Esophagus squamous epithelium (tissue), 5 donors: ENCODE measurements at places on chromosomes 11 and 22.

DNA sequence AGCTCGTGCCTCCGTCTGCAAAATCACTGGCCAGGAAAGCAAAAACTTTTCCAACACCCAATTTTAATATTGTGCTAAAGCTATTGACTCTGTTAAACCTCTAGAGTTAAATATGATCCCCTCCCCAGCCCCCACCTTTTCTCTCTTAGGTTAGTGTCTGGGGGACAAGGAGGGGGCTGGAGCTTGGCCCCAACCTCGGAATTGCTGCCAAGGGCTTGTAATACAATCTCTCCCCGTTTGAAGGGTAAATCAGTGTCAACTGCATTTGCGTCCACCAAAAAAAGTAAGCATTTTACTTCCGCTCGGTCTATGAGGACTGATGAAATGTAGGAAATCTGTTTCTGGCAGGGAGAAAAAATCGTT is at the start of gene GAS2:
TSS of gene GAS2 (plus strand) at position 287 of the 363 bp plus-strand sequence. CDS start 8,259 bp downstream, outside the sequence.
- no peak for DNase-seq
- no peaks in the 10 kb centered on the region for H3K4me1 ChIP-seq
- no peak within 1 kb of the TSS for H3K27ac ChIP-seq
- peaks cover 4% of the 10 kb centered on the region for H3K27me3 ChIP-seq
- H3K4me3 ChIP-seq: peak within 1 kb of the TSS; percentile 63

DNA sequence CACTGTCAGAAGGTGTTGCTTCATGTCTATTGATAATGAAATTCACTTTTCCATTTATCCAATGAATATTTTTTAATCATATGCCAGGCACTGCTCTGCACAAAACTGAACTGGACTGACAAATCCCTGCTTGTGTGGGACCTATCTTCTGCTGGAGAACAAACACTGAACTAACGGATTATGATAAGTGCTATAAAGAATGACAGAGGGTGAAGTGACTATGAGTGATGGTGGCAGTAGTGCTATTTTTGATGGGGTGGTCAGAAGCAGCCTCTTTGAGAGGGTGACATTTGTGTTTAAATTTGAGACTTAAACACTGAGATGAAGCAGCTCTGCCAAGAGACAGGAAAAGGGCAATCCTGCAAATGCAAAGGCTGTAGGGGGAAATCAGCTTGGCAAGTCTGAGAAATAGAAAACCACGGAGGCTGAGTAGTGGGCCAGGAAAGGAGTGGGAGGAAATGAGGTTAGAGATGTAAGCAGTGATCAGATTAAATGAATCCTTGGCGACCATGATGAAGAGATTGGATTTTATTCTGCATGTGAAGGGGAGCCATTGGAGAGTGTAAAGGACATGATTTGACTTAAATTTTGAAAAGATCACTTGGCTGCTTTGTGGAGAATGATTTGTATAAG is 6.0 kb downstream of the TBCEL start:
- H3K4me3 ChIP-seq: no peak overlapping the region
- no peak overlapping the region for H3K27ac ChIP-seq
- H3K4me1 ChIP-seq: peaks cover 2% of the 10 kb centered on the region

GRCh38 chr11:130391711-130392110 is 36.7 kb downstream of the ADAMTS8 start:
- H3K27ac ChIP-seq: peak overlapping the region; percentile 56
- peaks cover 24% of the 10 kb centered on the region for H3K4me1 ChIP-seq
- no peaks in the 10 kb centered on the region for H3K36me3 ChIP-seq
- no peak for DNase-seq
- H3K27me3 ChIP-seq: no peaks in the 10 kb centered on the region

DNA sequence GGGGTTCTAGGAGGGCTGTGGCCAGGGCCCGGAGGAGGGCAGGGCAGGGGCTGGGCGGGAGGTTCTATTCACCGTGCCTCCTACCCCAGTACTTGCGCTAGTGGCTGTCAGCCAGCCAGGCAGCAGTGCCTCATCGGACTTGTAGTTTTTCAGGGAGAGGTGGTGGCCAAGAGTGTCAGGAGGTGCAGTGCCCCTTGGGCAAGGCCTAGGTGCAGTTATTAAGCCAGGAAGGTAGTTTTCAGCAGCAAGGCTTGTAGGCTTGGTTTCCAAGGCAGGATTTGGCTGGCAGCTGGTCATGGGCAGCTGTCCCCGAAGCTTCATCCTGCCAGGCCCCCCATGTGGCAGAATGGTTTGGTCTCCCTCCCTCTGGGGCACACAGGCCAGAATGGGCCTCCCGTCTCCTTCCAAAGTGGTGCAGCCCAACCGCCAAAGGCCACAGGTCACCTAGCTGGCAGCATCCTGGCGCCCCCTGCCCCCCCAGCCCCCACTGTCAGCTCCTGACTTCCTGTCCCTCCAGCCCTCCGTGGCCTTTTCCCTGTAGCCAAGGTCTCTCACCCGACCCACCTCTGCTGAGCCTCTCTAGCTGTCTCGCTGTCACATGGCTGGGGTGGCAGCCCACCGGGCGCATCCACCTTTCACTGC is 8.5 kb downstream of the CCDC88B start:
- no peaks in the 10 kb centered on the region for H3K27me3 ChIP-seq
- DNase-seq: no peak
- H3K36me3 ChIP-seq: no peaks in the 10 kb centered on the region
- H3K4me1 ChIP-seq: peaks cover 21% of the 10 kb centered on the region
- H3K4me3 ChIP-seq: no peak overlapping the region
- peak overlapping the region; percentile 74 for H3K27ac ChIP-seq

GRCh38 chr11:134564472-134565200 is 152.6 kb upstream of the B3GAT1 start:
- no peaks in the 10 kb centered on the region for H3K36me3 ChIP-seq
- H3K4me1 ChIP-seq: no peaks in the 10 kb centered on the region
- H3K27ac ChIP-seq: no peak overlapping the region
- no peak overlapping the region for H3K4me3 ChIP-seq

DNA sequence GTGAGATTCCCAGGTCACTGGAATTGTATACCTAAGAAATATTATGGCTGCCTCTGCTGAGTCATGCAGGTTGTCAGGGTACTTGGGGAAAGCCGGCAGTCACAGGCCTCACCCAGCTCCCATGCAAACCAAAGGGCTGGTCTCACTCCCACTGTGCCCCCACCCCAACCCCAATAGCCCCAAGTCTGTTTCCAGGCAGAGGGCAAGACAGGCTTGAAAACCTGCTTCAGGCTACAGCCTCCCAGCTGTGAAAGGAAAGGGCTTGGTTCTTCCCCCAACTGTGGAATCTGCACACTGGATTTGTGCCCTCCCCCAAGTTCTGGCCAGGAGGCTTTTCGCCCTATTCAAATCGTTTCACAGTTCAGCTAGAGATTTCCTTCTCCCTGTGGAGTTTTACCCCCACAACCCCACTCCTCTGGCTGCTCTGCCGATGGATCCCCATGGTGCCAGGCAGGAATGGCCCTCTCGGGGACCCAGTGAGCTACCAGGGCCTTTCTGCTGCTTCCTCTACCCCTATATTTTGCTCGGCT is 37.0 kb upstream of the ABTB2 start:
- H3K27ac ChIP-seq: no peak overlapping the region
- no peak for DNase-seq
- no peak overlapping the region for H3K4me3 ChIP-seq
- H3K36me3 ChIP-seq: no peaks in the 10 kb centered on the region
- peaks cover 4% of the 10 kb centered on the region for H3K4me1 ChIP-seq
- peaks cover 2% of the 10 kb centered on the region for H3K27me3 ChIP-seq

GRCh38 chr11:61735391-61735790 is 17.0 kb upstream of the MYRF start:
- H3K4me1 ChIP-seq: peaks cover 40% of the 10 kb centered on the region
- peaks cover 64% of the 10 kb centered on the region for H3K36me3 ChIP-seq
- H3K27me3 ChIP-seq: no peaks in the 10 kb centered on the region
- DNase-seq: no peak

DNA sequence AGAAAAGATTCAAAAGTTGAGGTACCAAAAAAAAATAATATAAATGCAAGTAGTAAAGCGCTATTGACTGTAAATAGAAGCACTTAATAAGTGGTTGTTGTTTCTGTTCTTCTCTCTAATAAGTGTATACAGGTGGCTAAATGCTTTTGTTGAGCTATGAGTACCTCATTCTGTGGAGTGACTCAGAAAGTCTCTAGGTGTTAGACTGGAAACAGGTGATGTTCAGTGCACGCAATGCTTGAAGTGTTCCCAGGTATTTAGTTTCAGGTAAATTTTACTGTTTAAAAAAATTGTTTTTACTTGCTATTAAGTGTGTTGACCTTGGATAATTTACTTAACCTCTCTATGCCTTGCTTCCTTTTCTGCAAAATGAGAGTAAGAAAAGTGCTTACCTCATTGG is 24.2 kb downstream of the POU2AF3 start:
- H3K4me3 ChIP-seq: no peak overlapping the region
- H3K27ac ChIP-seq: no peak overlapping the region
- H3K36me3 ChIP-seq: no peaks in the 10 kb centered on the region

DNA sequence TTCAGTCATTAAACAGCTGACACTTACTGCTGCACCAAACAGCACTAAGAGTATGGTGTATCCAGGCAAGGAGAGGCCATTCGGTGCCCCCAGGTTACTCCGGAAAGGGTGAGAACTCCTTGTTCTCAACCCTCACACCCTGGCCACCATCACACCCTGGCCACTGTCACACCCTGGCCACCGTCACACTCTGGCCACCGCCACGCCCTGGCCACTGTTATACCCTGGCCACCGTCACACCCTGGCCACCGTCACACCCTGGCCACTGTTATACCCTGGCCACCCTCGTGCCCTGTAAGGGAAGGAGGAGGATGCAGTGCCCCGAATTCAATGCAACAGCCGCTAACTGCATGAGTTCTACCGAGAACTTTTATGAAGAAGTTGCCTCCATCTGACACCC is 644.4 kb downstream of the TBC1D22A start:
- no peaks in the 10 kb centered on the region for H3K36me3 ChIP-seq
- H3K4me1 ChIP-seq: no peaks in the 10 kb centered on the region
- H3K4me3 ChIP-seq: no peak overlapping the region
- no peak for DNase-seq

DNA sequence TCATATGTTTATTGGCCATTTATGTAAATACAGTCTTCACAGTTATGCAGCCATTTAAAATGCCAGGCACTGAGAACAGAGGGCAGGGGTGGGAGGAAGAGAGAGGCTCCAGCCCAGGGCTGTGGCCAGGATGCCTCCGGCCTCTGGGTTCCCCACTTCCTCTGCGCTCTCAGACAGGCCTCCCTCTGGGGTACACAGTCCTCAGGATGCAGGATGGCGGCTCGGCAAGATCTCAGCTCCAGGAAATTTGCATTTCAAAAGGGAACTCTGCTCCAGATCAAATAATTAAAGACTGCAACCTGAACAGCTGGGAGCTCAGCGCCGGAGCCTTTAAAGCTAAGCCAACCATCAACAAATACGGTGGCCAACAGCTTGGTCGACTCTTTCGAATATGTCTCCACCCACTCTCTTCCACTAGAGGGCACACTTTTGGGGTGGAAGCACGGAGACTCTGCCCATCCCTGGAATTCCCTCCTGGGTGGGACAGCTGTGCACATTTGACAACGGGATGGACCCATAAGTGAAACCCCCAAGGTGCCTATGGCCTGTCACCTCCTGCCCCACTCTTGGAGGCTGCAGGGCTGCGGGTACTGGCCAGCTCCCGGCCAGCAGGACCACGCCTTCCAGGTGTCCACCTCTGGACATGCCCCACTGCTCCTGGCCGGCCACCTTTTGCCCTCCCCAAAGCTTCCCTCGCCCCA is 1044.7 kb downstream of the BRD1 start:
- no peak for DNase-seq
- no peaks in the 10 kb centered on the region for H3K27me3 ChIP-seq
- H3K4me3 ChIP-seq: no peak overlapping the region
- no peaks in the 10 kb centered on the region for H3K36me3 ChIP-seq

DNA sequence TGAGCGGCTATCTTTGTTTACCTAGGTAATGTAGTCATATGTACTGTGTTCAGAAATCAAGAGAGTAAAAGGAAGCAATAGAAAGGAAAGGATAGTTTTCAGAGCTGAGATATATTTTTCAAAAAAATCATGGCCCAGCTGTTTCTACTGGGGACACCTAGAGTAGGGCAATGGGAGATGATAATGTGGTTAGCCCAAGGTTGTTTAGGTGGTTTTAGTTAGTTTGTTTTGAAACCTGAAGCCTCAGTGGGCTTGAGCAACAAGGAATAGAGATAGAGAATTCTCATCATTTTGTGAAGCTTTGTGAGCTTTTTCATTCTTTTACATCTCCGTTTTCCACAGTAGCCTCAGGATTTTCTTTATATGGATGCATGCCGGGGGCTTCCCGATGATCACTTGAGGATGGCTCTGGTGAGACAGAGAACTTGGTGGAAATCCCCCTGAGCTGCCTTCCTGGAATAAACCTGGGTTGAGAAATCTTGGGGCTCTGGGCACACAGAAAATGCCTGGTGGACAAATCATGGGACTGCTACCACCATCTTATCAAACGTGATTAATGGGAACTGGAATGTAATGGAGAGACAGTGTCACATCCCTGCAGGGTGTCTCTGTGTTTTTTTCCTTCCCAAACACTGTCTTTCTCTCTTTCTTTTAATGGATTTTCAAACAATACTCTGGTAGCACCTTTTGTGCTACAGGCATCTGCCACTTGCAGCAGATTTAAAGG is 49.0 kb downstream of the ARHGAP42 start:
- no peak overlapping the region for H3K4me3 ChIP-seq
- DNase-seq: no peak
- H3K27ac ChIP-seq: no peak overlapping the region
- no peaks in the 10 kb centered on the region for H3K27me3 ChIP-seq
- H3K4me1 ChIP-seq: no peaks in the 10 kb centered on the region
- H3K36me3 ChIP-seq: no peaks in the 10 kb centered on the region

DNA sequence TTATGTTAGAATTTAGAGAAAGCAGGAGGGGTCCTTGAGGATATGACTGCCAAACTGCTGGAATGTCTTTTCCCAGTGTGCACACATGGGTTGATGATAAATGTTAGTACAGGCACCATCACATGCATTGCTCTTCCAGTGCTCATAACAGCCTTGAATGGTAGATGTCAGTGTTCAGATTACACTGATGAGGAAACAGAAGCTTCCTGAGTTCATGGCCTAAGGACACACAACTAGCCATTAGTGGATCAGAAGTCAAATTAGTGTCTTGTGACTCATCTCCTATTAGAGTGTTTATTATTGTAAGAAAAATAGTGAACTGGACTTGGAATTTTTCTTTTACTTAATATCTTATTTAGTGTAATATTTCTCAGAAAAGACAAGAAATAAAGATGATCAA is 241.5 kb downstream of the DDX10 start:
- H3K4me3 ChIP-seq: no peak overlapping the region
- H3K36me3 ChIP-seq: no peaks in the 10 kb centered on the region
- no peaks in the 10 kb centered on the region for H3K4me1 ChIP-seq
- no peaks in the 10 kb centered on the region for H3K27me3 ChIP-seq

GRCh38 chr11:70828593-70829082 is 423.7 kb downstream of the SHANK2 start:
- H3K36me3 ChIP-seq: no peaks in the 10 kb centered on the region
- no peak overlapping the region for H3K4me3 ChIP-seq
- no peak for DNase-seq
- peaks cover 3% of the 10 kb centered on the region for H3K4me1 ChIP-seq

DNA sequence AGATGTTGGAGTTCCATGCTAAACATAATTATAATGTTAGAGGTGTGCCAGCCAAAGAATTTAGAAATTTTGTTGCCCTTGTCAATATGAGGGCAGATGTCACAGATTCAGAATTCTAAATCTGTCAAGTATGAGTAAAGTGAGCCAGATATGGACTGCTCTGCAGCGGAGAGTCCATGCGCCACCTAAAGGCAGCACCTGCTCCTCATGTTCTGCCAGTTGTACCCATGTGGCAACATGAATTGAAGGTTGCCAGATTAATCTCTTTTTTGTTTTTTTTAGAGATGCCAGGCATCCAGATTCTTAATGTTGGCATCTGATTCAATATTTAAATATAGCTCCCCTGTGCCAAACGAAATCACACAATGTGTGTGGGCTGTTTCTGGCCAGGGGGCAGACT is 678.6 kb upstream of the ANO5 start:
- H3K27ac ChIP-seq: no peak overlapping the region
- H3K27me3 ChIP-seq: no peaks in the 10 kb centered on the region
- H3K4me3 ChIP-seq: no peak overlapping the region
- no peaks in the 10 kb centered on the region for H3K4me1 ChIP-seq
